ENCODE measurements at places on chromosomes 6 and 20.

GRCh38 chr6:114839019-114839418, 496.2 kb upstream of the HS3ST5 start:
- DNase-seq: no peak

DNA sequence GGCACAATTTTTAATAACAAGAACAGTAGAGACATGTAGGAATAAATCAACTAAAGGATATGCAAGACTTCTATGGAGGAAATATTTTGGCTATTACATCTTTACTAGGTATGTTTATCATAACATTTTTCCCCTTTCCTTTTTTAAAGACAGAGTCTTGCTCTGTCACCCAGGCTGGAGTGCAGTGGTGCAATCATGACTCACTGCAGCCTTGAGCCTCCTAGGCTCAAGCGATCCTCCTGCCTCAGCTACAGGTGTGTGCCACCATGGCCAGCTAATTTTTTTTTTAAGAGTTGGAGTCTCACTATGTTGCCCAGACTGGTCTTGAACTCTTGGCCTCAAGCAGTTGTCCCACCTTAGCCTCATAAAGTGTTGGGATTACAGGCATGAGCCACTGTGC, 37.0 kb downstream of the AKAP7 start:
- DNase-seq: no peak

GRCh38 chr6:157017861-157018260, 240.7 kb downstream of the ARID1B start:
- DNase-seq: no peak

- DNase-seq: no peak
Observed at GRCh38 chr6:13053006-13053461, 275.3 kb downstream of the TBC1D7 start.

GRCh38 chr6:165886169-165886568, 223.1 kb upstream of the PDE10A start:
- no peak for DNase-seq

- DNase-seq: no peak
Observed at GRCh38 chr6:140275725-140276124, 901.3 kb upstream of the CITED2 start.
